Gastrocnemius medialis (tissue), 4 donors: ENCODE measurements at places on chromosomes 4 and X. TPM values are rescaled to one million over a fixed set of nuclear protein-coding genes. Genes with fewer than 3 reads are reported as not detected.

TDO2 gene
- total RNA-seq: 2.0 TPM

GDI1 gene
- 35.0 TPM for total RNA-seq

FGFBP1 gene
- total RNA-seq: not detected

GRCh38 chr4:2768124-2768523 is 12.0 kb upstream of the TNIP2 start:
- DNase-seq: no peak

- no peak for DNase-seq
Measured at GRCh38 chrX:26032111-26032912, 105.8 kb upstream of the MAGEB18 start.
